AG09319 (cell line): ENCODE measurements at places on chromosomes 2 and 18.
A peak's percentile ranks its signal among the peaks of the same experiment; 100 is the strongest.

GRCh38 chr2:181309586-181309985 lies 147.6 kb upstream of the ITGA4 start:
- DNase-seq: no peak

DNA sequence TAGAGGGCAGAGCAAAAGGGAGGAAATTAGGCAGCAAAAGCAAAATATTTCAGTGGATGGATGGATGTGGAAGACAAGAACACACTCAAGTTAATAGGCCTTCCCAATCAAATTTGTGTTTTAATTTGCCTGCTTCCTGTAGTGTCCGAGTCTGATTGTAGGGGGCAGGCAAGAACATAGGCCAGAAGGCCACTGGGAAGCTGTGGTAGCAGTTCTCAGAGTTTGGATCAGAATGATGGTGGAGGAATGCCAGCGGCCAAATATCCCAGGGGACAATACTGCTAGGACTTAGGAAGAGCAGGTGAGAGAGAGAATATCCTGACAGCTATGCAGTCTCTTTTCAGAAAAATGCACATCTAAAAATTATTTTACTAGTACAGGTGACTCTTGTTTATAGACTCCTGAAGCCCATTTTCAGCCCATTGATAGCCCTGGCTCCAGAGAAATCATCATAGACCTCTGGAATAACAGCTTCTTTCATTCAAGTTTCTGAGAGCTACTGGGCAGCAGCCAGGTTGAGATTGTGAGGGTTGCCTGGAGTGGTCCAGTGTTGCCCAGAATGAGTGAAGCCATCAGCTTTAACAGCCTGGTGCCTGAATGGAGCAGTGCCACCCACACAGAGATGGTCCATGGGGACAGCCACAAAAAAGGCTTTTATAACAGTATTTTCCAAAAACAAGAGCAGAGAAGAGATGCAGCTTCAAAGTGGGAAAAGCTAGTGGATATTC lies 19.1 kb upstream of the SERPINE2 start:
- DNase-seq: no peak

DNA sequence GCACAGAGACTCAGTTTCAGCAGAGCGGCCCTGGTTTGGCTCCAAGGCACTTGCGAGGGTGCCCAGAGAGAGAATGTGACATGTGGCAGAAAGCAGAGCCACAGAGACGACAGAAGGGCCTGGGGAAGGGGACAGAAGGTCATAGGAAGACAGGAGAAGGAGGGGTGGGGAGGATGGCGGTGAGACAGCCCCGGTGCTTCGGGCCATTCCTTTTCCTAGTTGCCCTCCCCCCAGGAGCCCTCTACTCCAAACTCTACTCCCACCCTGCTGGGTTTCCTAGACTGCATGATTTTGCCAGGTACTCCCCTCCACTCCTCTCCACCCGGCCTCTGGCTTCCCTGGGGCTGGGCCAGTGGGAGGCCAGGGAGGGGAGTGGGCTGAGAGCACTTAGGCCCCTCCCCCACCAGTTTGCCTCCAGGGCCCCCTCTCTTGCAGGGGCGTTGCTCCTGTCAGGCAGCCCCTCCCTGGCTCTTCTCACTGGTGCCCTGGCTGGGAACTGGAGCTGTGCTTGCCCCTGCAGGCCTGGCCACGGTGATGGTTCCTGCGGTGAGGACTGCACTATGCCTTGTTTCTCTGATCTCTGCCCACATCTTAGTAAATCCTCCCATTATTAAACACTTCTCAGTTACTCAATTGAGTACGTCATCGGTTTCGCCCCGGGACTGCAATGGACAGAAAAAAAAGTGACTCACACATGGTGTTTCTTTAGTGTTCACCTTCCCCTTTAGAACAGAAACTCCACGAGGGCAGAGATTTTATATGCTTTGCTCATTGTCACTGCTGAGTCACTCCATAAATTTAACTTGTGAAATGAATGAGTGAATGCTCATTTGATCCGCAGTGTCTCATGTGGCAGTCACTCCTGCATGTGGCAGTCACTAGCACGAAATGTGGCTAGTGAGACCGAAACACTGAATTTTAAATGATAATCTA lies 58.7 kb upstream of the SP3 start:
- DNase-seq: peak; percentile 85

- no peak for DNase-seq
Measured at GRCh38 chr2:163737563-163737962, 1.8 kb upstream of the FIGN start.

- peak; percentile 49 for DNase-seq
Measured at GRCh38 chr2:236078297-236079255, 89.6 kb downstream of the GBX2 start.

DNA sequence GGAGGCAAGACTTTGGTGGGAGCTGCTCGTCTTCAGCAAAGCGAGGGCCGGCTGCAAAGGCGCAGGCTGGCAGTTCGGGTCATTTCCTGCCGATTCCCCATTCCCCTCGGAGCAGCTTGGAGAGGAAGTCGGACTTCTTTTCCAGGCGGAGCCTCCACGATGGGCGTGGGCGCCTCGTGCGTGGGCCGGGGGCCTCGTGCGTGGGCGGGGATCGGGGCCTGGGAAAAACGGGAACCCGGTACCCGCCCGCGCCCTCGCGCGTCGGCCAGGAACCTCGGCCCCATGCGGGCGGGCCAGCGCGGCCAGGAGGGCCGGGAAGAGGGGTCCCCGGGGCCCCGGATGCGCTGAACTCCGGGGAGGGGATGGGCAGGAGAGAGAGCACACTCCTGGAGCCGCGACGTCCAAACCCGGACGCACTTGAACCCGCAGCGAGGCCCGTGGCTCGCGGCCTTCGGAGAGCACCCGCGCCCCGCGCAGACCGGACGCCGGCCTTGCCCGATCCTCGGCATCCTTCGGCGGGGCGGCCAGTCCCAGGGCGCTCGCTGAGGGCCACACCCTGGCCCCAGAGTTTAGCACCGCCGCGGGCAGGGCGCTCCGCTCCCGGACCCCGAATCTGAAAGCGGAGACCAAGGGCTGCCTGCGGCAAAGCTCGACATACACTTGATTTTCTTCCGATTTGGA lies 368.4 kb downstream of the MTX2 start:
- DNase-seq: no peak

GRCh38 chr2:9806656-9807055 lies 36.6 kb upstream of the TAF1B start:
- no peak for DNase-seq

DNA sequence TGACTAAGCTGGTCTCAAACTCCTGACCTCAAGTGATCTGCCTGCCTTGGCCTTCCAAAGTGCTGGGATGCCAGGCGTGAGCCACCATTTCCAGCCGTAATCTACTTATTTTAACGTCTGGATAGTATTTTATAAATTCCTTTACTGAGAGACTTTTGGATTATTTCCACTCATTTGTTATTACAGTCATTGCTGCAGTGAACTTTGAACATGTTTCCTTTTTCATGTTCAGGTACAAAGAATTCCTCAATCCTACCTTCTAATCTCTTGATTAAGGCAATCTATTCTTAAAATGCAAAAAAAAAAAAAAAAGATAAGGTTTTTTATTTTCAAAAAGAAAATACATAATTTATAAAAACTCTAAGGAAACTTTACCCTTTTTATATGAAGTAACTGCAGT lies 78.6 kb downstream of the PDK1 start:
- no peak for DNase-seq

DNA sequence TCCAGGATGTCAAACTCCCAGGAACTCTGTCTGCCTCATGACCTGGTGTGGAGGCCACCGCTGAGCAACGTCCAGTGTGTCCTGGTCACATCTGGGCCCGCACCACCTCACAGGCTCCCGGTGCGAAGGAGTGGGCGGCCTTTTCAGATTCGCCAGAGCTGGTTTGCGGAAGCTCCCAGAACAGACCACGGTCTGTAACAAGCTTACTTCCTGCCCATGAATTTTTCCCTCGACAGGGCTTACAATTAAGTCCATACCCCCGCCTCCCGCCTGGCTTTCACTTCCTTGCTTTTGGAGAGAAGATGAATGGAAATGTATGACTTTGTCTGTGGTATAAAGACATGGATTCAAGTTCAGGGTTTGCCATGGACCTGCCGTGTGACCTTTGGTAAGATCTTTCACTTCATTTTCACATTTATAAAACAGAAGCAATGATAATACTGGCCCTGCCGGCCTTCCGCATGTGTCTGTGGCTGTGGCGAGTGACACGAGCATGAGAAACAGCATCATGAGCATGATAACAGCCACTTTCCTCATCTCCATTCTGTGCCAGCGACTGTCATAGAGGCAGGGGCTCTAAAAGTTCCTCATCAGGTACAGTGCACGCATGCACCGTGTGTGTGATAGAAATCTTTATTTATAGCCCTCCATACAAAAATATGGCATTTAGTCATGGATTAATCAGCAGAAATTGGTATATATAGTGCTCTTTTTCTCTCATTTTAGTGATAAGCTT lies 31.0 kb upstream of the KCNF1 start:
- no peak for DNase-seq

- DNase-seq: no peak
Measured at GRCh38 chr2:47003641-47004427, 88.2 kb upstream of the MCFD2 start.

DNA sequence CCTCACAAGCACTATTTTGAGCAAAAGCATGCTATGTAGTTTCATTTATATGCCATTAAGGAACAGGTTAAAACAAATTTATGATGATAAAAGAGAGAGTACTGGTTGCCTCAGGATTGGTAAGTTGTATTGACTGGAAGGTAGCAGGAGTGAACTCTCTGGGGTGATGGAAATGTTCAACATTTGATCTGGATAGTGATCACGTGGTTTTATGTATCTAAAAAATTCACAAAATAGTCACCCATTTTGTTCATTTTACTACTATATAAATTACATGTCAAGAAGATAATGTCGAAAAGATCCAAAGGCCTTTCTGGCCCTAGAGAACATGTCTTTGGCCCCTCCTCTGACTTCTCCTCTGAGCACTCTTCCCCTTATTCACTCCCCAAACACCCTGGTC lies 10.4 kb upstream of the RAPGEF4 start:
- no peak for DNase-seq

DNA sequence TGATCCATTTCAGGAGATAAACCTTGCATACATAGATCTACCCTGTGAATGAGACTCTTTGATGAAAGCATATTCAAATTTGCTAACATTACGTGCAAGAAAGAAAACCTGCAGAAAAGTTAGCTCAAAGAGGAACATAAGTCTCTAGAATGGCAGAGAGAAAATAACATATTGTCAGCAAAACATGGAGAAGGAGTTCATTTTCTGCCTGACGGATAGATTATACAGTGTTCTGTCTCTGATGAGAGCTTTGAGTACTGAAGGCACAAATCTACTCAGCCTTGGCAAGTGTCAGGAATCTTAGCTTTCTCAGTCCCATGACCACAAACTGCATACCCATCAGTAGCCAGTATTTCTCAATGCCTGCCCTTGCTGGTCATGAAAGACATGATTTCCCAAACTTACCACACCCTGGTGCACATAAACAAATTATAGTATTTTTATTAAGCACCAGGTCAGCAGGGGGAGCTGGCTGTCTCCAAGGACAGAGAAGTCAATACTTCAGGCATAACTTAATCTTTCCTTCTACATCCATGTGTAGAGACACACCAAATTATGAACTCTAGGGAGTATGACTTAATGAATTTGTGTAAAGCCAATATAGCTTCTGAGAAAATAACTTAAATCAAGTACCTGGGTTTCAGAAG lies 401.2 kb upstream of the SOX11 start:
- DNase-seq: no peak

GRCh38 chr2:25397777-25398176 lies 56.1 kb upstream of the DNMT3A start:
- no peak for DNase-seq

DNA sequence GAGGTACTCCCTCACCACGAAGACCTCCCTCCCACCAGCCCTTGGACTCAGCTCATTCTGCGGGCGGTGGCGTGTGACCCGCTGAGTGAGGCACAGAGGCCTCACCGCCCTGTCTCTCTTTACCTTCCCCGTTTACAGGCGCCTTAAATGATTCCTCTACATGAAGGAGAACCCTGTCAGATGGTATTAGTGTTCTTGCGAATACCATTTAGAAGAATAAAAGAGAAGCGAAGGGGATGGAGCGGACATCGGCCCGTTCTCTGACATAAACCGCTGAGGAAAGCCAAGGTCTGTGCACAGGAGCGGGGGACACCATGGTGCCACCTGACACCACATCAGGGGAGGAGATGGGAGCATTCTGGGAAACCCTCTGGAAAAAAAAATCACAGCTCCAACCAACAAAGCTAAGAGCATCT lies 179.8 kb downstream of the HDAC4 start:
- DNase-seq: no peak
